T47D (cell line): ENCODE measurements at places on chromosomes 1 and 21.

GRCh38 chr1:10908266-10908665 lies 104.2 kb upstream of the TARDBP start:
- DNase-seq = no peak

- no peak for DNase-seq
Observed at GRCh38 chr21:33762803-33763581, 120.7 kb downstream of the ITSN1 start.

DNA sequence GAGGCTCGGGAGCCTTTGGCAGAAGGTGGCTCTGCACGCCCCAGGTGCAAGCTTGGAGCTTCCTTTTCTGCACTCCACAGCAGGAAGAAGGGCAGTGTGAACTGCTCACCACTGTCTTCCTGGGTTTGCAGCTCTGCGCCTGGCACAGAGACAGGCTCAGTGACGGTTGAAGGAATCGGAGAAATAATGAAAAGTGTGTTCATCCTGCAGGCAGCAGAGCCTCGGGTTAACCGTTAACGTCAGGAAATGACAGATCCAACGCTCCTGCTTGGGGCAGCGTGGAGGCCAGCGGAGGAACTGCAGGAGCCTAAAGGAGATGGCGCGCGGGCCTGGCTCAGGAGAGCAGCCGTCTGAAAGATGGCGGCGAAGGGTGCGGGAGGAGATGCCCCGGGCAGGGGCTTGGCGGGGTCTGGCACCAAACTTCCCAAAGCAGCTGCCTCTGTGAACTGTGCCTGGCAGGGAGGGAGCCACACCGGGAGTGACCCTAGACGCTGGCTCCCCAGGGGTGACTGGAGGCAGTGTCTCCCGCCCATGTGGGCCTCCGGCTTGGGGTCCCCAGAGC lies 10.9 kb upstream of the SAMD11 start:
- no peak for DNase-seq

GRCh38 chr1:218349348-218350034 lies 4.4 kb downstream of the TGFB2 start:
- DNase-seq = no peak

DNA sequence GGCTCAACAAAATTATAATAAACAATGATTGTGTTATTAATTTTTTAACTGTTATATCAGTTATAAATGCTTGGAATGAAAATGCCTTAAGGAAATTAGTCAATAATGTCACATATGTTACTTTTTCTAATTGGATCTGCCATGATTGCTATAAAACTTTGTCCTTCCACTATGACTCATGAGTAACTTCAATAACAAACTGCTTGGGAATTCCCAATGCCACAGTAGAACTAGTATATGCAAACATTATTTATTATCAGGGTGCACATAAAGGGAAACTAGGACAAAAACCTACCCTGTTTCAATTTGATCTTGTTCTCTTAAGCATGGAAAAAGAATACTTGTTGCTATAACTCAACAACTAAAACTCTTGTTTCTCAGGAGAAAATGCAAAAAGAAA lies 59.1 kb upstream of the PDC start:
- DNase-seq = no peak

DNA sequence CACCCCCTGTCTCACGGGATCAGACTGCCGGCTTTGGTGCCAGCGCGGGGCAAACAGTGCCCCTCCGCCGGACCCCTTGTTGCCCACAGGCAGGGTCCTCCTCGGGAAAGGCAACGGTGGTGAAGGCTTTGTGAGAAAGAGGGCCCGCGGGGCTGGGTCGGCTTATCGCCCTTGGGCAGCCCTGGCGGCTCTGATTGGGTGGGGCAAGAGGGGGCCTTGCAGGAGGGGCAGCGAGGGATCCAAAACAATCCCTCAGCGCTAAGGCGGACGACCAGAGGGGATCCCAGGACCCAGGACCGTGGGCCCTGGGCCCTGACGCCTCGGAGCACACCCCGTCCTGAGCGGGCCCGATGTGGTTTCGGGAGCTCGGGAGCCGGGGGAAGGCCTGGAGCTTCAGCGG lies 3.9 kb upstream of the ZNF678 start:
- DNase-seq = no peak

GRCh38 chr21:26096494-26097371 lies 73.8 kb downstream of the APP start:
- no peak for DNase-seq

DNA sequence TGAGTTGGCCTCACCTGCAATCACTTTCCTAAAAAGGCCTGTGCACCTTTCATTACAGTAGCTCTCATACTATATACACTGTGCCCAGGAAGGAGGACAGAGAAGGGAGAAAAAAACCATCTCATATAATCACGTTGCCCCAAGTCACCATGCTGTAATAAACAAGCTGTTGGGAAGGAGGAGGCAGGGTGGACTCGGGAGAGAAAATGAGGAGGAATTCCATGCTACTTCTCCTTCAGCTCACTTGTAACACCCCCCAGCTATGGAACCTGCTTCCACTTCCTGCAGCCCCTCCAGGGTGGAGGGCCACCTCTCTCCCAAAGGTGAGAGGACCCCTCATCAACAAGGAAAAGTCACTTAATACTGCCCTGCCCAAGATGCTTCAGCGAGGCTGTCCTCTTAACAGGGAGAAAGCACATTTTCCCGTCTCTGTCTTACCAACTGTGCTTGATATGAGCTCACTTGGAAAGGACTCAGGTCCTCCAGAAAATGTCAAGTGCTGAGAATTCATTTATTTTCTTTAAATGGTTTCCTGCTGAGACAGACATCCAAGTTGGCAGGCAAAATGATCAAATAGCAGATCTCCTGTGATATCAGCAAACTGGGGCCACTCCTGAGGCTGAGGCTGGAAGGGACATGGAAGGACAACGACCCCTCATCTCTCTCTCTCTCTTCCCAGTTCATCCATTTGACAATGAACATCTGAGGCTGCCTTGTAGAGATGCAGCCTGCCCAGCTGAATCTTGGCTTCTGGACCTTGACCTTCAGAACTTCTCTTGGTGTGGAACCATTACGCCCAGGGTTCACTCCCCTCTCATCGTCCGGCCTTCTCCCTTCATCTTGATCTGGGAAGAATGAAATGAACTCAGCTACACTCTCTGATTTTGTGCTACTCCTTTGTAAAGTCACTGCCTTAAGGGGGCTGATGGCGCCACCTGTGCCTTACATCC lies 54.0 kb downstream of the CAPN9 start:
- no peak for DNase-seq

DNA sequence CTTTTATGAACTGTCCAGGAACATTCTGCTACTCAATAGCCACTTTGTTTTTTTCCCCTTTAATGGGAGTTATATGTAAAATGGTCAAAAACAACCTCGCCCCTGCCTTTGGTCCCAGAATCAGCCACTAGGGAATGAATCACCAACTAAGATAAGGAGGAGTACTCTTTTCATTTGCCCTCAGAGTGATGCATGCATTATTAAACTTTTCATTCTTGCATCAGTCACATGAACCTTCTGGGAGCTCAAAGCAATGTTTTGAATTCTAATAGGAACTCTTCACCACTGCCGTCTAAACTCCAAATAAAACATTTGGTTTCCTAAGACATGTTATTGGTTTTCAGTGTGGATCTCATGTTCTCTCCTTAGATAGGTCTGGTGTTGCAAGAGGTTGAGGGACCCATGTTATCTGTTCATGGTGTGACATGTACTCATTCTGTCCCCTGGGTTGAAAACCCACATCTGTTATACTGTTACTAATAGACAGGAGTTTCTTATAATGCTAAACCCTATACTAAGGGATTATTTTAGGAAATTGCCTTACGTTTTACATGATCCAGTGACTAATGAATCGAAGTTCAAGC lies 17.8 kb upstream of the HSD17B7 start:
- DNase-seq = no peak

GRCh38 chr1:24901791-24902470 lies 28.1 kb downstream of the RUNX3 start:
- no peak for DNase-seq

DNA sequence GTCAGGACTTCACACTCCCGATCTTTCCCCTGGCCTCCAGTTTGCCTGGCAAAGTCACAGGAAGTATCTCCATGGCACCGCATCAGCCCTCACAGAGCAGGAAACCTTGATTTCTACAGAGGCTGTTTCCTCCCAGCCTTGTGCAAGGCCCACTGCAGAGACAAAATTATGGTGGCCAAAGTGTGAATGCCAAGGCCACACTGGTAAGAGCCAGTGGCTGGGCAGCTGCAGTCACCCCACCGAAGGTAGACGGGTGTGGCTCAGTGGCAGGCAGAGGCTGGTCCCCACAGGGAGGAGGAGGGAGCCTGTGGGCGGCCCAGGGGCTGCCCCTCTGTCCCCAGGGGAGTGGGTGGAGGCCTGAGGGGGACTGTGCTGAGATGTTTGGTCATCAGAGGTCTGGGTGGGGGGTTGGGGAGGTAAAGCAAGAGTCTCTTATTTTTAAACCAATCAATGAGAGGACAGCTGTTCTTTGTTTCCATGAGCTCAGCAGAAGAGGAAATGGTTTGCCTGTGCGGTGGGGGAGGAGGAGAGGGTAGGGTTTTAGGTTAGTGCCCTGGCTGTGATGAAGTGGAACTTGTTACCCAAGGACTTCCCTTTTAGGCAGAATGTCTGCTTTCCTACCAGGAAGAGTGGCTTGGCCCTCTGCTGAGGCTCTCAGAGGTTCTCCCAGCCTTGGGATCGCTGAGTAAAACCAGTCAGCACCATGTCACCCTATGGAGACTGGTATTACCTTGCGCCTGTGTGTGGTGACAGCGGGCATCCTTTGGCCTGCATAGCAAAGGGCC lies 18.0 kb upstream of the BTG2 start:
- DNase-seq = no peak

DNA sequence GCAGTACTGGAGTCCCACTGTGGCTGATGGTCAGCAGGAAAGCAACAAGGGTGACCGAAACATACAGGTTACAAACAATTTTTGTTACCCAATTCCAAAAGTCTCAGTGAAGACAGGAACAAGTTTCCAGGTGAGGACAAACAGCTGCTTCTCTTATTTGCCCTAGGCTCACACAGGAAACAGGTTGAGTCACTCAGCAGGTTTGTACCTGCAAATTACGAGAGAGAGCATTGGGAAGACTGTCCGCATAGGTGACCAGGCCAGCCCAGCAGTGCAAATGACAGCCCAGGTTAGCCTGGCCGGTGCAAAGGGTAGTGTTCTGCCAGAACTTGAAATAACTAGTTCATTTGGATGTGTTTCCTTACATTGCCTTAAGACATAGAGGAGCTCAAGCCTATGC lies 40.0 kb upstream of the DSCAM start:
- peak; percentile 56 for DNase-seq

- DNase-seq = no peak
Observed at GRCh38 chr1:236419502-236419901, 25.4 kb downstream of the EDARADD start.

DNA sequence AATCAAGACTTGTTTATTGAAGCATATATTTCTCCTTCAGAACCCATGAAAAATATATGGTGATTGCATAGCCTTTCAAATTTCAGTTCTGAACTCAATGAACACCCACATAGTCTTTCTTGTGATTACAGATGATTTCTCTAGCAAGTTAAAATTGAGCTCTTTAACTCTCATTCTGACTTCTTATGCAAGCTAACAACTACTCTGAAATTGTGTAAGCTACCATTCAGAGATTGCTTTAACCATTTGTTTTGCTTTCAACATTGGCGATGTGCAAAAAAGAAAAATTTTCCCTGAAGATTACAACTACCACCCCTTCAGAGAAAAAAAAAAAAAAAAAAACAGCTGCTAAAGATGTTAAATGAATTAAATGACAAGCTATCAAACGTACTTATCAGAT lies 193.9 kb downstream of the DAB1 start:
- no peak for DNase-seq

- peak; percentile 19 for DNase-seq
Observed at GRCh38 chr21:36647279-36648093, 51.4 kb upstream of the SIM2 start.

DNA sequence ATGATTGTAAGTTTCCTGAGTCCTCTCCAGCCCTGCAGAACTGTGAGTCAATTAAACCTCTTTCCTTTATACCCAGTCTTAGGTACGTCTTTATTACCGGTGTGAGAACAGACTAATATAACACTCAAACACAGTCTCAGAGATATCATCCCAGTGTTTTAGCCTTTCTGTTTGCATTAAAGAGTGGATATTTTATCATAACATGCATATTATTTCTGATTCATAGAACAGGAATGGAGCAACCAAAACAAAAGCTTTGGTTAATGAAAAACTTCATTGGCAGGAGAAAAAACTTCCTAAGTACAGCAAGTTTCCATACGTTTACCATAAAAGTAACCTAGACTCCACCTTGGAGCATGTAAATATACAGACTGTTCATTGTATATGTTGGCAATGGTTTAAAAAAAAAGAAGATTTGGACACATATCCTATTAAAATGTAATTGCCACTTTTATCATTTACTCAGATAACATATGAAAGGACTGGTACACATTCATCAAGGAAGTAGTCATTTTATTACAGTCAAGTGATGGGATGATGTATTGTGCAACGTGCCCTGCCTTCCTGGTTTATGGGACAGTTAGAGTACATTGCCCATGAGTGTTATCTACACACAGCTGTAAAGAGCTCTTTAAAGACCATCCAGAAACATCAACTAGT lies 144.8 kb downstream of the ETS2 start:
- DNase-seq = no peak

DNA sequence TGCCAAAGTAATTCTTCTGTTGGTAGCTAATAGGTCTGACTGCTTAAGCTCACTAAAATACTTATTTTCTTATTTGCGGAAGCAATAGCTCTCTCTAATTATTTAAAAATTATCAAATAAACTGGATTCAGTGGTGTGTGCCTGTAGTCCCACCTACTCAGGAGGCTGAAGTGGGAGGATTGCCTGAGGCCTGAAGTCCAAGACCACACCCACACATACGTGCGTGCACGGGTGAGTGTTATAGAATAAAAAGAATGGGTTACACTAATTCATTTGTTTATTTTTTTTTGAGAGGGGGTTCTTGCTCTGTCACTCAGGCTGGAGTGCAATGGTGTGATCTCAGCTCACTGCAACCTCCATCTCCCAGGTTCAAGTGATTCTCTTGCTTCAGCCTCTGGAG lies 94.2 kb upstream of the HNRNPU start:
- DNase-seq = no peak

DNA sequence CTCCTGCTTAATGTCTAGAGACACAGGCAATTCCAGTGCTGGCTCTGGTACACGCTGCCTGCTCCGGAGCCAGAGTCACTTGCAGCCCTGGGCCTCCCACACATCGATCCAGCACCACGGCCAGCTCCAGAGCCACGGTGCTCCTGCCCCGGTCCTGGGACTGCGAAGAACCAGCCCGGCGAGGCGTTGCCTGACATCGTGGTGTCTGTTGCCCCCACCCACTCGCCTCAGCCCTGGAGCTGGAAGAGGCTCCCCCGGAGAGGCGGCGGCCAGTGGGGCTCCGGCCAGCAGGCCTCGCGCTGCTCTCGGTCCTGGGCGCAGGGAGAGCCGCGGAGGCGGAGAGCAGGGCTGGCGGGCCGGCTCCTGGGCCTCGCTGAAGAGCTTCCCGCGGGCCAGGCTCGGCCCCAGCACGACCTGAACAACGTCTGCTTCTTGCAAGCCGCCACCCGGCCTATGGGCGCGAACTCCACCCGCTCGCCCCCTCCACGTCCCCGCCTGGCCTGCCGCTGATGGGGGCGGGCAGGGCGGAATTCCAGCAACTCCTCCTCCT lies 364.8 kb downstream of the CEP170 start:
- DNase-seq = peak; percentile 12
